ENCODE measurements at places on chromosomes 1 and 21.

DNA sequence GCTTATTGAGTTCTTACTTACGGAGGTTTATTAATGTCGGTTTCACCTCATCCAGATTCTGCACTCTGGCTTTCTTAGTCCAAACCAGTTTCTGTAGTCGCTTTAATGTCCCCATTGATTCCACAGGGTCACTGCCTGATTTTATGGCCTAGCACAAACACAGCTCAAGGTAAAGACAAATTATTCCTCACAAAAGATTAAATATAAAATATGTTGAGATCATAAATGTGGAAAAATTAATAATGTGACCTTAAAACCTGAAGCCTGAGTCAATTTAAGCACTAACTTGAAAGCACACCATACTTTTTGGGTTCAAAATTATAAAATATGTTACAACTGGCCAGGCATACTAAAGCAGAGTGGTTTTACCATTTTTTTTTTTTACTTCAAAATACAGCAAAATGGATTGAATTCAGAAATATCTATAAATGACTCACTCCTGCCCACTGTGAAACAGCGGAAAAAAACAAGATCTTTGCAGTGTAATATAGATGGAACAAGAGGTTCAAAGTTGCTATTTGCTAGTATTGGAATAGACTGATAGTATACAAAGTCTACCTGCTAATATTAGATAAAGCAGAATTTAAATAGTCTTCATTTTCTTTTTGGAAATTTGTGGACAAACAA lies 37.6 kb upstream of the SAMSN1 start:
- DNase-seq: no peak

- no peak for DNase-seq
These were observed 1087.5 kb downstream of the KCNT2 start for GRCh38 chr1:195520757-195521156.

- no peak for DNase-seq
These were observed 127.7 kb upstream of the ARHGEF16 start for GRCh38 chr1:3326516-3327388.

DNA sequence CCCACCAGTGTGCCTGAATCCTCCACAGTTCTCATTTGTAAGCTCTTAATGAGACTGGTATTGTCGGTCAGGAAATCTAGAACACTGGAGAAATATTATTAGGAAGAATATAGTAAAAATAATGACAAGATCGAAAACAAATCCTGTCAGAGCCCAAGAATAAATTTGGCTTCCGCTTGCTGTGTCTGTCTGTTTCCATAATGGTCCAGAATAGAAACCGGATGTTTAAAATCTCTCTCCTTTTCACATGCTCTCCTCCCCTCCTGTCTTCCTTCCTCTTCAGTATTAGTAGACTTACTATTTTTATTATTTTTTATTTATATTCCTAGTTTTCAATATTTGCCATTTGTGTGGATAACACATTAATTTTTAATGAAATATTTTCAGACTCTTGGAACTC lies 187.7 kb downstream of the SDCCAG8 start:
- DNase-seq: peak; percentile 44

- DNase-seq: no peak
These were observed 14.3 kb downstream of the S100A11 start for GRCh38 chr1:152022474-152022873.

DNA sequence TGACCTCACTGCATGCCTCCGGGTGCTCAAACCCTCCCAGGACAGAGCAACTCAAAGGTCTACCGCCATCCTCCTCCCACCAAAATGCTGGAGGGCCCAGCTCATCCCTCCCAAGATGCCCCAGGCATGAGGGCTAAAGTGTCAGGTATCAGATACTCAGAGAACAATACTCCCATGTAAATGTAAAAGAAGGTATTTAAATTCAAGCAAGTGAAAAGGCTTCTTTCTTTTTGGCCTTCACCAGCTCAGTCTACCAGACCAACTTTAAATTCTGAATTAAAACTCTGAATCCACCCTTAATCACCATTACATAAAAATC lies 3.0 kb downstream of the PARP1 start:
- DNase-seq: no peak

DNA sequence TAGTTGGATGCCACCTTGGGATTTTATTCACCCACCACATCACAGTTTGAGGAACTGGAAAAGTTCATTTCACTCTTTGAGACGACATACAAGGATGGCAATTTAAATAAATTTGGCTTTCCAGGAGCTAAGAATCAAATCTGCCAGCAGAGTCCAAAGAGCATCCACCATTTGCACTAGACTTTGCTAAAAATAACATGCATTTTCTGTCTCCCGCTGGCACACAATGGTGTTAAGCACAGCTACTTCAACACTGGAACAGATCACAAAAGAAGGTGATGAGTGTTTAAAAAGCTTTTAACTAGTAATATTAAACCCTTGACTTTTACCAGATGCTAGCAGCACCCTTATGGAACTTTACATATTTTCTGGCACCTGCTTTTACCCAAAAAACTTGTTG lies 44.6 kb downstream of the MAEL start:
- DNase-seq: no peak

GRCh38 chr21:44455524-44456213 lies 359 bp downstream of the LRRC3 start:
- peak; percentile 47 for DNase-seq

GRCh38 chr1:231072041-231072440 lies 32.0 kb upstream of the FAM89A start:
- no peak for DNase-seq

DNA sequence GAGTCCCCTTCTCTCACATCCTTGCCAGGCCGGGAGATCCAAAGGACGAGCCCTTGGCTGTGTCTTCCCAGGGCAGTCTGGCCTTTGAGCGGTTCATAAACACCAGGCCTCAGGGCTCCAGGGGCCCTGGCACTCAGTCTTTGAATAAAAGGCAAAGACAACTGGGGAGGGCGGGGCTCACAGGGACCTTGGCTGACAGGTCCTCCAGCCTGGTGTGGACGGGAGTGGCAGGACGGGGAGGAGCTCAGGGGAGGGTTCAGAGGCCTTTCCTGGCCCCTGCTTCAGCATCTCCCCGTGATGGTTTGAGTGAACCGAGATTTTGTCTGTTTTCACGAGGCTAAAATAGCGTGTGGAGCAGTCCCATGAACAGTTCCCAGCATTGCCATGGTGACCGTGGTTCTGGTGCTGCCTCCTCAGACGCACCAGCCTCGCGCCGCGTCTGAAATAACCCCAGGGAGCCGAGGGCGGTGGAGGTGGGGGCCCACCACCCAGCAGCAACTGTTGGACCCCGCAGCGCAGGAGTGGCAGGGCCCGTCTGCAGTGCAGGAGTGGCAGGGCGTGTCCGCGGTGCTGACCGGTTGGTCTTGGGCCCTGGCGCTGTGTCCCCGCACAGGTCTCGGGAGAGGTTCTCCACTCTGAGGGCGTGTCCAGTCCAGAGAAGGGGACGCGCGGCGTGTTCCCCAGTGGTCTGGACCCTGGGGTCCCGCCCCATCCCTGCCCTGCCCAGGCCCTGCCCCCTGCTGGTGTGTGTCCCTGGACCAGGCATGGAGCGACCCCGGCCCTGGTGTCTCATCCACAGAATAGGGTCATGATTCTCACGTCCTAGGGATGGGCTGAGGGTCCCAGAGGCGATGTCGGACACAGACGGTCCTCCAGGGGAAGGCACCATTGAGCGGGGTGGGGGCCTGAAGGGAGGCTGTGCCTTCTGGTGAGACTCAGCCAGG lies 7.1 kb upstream of the PRKCZ start:
- no peak for DNase-seq

DNA sequence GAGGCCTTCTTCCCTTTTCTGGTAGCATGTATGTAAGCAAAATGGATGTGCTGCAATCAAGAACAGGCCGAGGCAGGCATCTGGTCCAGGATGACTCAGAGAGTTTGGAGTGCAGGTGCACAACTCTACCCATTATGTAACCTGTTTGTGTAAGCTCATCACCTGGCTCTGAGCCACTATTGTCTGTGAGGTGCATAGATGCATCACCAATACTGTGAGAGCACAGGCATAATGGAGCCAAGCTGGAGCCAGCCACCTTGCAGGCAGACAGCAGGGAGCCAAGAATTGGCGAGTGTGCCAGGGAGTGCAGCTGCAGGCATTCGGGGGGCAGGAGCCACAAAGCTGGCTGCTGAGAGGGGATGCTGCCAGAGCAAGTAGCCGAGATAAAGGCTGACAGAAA lies 549.9 kb upstream of the RGS18 start:
- DNase-seq: no peak

- DNase-seq: no peak
These were observed 91.6 kb downstream of the DDAH1 start for GRCh38 chr1:85373378-85373708.

- DNase-seq: no peak
These were observed 25.5 kb downstream of the IFNGR2 start for GRCh38 chr21:33428669-33429068.

- DNase-seq: no peak
These were observed 48.4 kb downstream of the LTN1 start for GRCh38 chr21:28944296-28944695.

DNA sequence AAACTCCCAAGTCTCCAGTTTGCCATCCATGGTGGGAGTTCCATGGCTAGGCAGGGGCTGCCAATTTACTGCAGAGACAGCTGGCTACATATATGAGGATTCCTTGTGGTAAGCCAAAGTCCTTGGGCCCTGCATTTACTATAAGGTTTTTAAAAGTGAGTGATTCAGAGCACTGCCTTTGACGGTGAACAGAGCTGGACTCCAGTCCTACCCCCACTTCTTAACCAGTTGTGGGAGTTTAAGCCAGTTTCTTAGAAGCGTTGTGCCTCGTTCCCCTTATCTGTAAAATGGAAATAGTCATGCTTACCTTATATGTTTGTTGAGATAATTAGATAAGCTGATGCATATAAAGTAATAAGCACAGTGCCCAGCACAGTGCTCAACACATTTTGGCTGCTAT lies 64.6 kb downstream of the LRIG2 start:
- DNase-seq: no peak

DNA sequence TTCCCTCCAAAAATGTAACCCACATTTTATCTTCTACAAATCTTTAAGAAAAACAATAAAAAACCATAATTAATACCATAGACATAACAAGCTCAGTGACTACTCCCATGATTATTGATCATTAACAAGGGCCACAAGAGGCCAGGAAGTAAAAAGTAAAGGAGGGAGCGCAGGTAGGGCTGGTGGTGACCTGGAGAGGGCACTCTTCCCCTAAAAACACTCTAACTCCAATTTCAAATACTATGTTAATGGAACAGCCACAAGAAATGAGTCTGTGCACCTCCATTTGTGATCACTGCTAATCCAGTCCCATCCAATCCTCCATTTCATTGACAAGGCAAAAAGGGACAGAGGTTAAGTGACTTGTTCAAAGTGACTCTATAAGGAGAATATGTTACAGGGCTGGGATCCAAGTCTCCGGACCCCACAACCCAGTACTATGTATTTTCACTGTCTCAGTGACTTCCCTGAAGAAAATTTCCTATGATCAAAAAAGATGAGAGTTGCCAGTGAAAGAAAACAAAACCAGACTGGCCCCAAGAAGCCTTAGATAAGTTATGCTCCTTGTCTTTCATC lies 41.2 kb upstream of the CFAP298 start:
- no peak for DNase-seq

- no peak for DNase-seq
These were observed 119.0 kb upstream of the NRIP1 start for GRCh38 chr21:15183813-15184257.

GRCh38 chr1:235999259-235999925 lies 65.5 kb downstream of the NID1 start:
- peak; percentile 36 for DNase-seq

DNA sequence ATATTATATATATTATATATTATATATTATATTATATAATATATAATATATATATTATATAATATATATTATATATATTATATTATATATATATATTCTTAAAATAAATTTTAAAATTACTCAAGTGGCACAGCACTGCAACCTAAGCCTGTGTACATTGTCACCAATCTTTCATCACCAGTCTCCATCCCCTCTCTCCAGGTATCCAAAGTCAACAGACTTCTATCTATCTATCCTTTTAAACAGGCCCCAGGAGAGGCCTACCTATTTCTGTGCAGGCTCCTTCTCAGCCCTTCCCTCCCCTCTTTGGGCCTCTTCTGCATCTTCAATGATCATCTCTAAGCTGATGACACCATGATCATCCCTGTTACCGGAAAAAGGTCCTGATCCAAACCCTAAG lies 111.7 kb downstream of the RHOU start:
- no peak for DNase-seq

- DNase-seq: no peak
These were observed 55.2 kb downstream of the SASS6 start for GRCh38 chr1:100077531-100077930.

DNA sequence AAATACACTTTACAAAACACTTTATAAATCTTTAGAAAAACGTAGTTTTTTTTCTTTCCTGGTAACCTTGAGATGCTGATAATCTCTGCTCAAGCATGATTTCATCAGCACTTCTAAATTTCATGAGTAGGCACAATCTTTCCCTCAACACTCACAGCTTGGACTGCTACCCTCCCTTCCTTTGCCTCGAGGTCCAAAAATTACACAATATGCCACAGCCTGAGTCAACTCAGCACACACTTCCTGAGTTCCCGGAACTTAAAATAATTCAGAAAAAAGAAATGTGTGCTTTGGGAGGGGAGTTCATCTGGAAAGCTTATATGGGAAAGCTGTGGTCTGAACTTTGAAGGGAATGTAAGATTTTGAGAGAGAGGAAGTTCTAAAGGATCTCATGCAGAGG lies 5.9 kb downstream of the CLCA2 start:
- no peak for DNase-seq

DNA sequence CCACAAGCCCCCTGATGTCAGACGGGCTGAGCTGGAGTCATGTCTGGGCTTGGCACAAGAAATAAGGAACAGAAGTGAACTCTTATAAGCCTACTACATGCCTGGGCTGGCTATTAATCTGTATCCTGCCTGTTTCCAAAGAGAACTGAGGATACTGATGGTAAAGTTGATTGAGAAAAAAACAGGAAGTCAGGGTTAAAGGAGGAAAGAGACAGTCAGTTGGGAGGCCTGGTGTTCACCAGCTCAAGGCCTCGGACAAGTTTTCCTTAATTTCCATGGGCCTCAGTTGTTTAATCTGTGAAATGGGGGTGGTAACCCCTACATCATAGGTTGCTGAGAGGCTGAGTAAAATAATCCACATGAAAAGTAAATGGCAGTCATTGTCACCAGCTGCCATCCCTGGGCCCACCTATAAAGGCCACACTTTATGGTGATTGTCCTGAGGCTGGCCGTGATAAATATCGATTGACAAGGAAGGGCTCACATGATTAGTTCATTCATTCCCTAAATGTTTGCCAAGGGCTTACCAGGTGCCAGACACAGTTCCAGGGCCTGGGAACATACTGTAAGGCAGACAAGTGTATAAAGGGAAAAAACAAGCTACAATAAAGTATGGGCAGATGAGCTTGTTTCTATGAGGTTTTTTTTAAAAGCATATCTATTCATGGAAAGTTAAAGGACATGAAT lies 2.8 kb downstream of the ALDH4A1 start:
- DNase-seq: no peak

GRCh38 chr1:100009458-100009857 lies 39.7 kb downstream of the SLC35A3 start:
- no peak for DNase-seq

DNA sequence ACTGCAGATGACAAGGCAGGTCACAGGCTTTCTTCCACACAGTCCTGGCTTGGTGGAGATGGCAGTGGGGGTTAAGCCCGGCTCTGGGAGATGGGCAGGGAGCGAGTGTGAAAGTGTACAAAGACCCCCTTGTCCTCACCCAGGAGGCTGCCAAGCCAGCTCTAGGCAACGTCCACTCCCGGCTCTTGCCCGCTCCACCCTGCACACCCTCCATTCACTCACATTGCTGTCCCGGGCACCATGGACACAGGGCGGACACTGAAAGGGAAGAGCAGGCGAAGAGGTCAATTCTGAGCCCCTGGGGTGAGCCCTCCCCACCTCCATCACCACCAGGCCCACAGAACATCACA lies 8.9 kb downstream of the COL16A1 start:
- DNase-seq: no peak
